Amygdala (tissue), 56 donors: ENCODE measurements at places on chromosomes 7 and 10.

DNA sequence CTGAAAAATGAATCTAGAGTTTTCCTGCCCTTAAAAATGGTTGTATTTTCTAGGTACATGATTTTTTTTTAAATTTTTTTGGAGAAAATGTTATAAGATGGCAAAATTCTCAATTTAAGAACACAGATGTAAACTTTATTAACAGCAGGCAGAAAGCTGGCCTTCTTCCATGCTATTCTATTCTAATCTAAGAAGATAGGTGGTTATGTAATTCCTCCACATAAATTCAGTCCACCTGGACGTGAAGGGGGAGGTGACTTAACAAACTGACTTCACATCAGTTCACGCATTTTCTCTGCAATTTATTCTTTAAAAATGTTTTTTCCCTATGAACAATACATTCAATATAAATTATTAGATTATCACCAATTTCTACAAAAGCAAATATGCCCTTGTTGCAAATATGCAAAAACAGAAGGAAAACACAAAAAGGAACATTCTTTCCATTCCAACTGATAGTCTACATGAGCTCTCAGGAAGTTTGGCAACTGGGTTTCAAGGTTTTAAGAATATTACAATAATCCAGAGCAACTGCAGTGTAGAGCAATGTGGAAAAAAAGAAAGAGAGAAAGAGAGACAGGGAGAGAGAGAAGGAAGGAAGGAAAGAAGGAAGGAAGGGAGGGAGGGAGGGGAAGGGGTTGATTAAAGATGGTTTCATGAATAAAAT is 76.8 kb downstream of the HIBADH start:
- no peak for DNase-seq

GRCh38 chr7:138785587-138786437 is 12.0 kb upstream of the TMEM213 start:
- no peak for DNase-seq

- DNase-seq: no peak
These were observed 20.7 kb downstream of the GTF2IRD1 start for GRCh38 chr7:74474271-74474865.

DNA sequence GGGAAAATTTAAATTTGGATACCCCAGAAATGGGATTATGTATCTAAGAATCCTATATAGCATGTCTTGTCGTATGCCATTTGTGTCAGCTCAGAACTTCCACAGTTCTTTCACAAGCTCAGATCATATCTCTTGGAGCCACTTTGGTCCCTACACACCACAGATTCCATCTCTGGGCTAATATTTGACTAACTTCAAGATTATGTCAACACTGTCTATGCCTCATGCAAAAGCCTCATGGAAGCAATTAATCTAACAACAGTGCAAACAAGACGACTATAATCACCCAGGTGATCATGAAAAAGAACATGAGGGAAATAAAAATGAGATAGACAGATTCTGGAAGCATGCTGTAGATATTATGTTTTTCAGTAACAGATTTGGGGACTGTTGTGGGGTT is 189.1 kb downstream of the LRRTM3 start:
- no peak for DNase-seq

- no peak for DNase-seq
These were observed 226.1 kb downstream of the GLRX3 start for GRCh38 chr10:130362308-130362761.

DNA sequence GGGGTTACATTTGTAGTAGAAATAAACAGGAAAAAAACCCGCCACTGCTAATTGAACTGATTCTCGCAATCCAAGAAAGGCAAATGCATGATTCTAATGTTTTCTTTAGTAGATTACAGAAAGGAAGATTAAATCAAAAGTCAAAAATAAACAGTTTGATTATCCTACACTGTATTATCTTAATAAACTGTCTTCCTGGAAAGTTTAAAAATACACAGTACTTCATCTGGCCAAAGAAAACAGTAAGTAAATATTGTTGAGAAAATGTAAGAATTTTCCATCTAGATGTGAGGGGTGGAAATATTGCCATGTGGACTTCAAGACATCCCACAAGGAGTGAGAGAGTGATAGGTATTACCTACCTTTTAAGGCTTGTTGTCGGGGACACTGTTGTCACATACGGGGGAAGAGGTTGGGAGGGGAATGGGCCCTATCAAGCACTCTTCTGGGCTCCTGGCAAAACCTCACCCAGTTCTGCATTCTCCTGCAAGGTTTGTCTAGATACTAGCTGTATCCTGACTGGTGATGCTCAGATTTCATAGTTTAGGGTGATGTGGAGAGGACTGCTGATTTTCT is 17.8 kb downstream of the GRK5 start:
- no peak for DNase-seq

DNA sequence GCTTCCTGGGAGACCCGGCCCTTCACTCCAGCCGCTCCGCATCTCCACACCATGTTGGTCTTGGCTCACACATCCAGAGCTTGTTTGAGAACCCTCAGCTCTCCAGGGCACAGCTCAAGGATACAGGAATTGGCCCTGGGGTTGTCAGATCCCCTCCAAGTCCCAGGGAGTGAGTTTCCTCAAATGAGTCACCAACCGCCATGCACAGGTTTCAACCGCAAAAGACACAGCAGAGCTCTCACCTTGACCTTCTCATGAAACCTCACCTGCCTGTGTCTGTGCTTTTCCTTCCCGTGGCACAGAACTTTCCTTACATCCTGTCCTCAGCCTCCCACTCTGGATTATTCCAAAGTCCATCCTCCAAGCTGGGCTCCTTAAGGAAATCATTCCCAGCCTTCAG is 20.6 kb downstream of the AZGP1 start:
- DNase-seq: no peak

- DNase-seq: no peak
These were observed 17.7 kb downstream of the TRIM4 start for GRCh38 chr7:99901581-99901980.

GRCh38 chr10:18460032-18460431 is 191.4 kb downstream of the NSUN6 start:
- no peak for DNase-seq

DNA sequence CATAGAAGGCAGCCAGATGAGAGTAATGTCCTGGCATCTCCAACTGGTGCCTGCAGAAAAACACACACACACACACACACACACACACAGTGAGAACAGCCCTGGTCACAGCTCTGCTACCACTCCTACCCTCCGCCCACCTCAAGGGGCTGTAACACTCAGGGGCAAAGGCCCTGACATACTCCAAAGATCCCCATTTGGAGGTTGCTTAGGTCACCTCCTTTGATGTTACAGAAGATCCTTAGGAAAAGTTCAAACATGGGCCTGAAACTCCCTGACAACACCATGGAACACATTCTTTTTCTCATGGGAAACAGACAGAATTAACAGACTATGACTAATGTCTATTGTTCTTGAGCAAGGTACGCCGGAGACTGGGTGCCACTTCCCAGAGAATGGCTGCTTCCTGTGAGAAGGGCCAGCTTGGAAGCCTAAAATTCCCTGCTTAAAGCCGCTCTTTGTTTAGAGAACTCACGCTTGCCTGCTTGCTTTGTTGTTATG is 27.7 kb downstream of the DENND11 start:
- DNase-seq: no peak

DNA sequence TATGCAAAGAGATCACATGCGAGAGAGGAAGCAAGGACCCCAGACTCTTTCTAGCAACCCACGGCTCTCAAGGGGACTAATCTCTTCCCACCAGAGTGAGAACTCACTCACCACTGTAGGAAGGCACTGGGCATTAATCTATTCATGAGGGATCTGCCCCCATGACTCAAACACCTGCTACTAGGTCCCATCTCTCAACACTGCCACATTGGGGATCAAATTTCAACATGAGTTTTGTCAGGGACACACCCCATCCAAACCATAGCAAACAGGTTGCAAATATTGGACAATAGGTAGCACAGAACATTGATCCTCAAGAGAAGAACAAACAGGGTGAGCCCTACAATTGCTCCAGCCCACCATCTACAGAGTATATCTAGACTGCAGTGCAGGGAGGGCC is 740.6 kb downstream of the LRMDA start:
- no peak for DNase-seq

DNA sequence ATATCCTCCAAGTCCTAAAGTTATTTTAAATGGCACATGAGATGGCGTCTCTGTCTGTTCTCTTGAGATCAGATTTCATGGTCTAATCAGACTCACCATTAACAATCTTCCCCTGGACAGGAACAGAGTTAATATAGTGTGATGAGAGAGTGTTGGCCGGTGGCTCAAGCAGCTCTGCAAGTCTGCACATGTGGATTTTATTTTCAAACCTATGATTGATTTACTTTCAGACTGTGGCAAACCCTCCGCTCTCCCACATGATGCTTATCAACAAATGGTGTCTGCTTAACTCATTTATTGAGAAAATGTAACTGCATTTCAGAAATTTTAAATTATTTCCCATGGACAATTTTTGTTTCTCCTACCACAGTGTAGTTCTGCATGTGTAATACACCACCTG is 46.5 kb upstream of the HGF start:
- no peak for DNase-seq

DNA sequence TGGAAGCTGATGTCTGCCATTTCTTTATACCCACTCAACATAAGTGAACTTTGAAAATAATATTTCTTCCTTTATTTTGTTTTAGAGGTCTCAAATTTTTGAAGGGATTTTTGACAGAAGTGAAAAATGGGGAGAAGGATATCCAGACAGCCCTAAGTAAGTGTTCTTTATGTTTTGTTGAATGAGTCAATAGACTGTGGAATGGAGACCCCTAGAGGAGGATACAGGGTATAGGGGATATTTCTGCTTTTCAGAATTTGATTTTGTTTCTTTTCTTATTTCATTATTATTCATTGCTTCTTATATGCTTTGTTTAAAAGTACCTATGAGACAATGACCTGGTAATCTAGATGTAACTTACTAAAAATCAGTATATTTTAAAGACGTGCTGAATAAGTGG is 34.4 kb downstream of the PLEKHA8 start:
- no peak for DNase-seq

- no peak for DNase-seq
These were observed 27.3 kb upstream of the FAM20C start for GRCh38 chr7:164882-165660.

GRCh38 chr10:30047924-30048531 is 11.4 kb downstream of the JCAD start:
- DNase-seq: no peak

DNA sequence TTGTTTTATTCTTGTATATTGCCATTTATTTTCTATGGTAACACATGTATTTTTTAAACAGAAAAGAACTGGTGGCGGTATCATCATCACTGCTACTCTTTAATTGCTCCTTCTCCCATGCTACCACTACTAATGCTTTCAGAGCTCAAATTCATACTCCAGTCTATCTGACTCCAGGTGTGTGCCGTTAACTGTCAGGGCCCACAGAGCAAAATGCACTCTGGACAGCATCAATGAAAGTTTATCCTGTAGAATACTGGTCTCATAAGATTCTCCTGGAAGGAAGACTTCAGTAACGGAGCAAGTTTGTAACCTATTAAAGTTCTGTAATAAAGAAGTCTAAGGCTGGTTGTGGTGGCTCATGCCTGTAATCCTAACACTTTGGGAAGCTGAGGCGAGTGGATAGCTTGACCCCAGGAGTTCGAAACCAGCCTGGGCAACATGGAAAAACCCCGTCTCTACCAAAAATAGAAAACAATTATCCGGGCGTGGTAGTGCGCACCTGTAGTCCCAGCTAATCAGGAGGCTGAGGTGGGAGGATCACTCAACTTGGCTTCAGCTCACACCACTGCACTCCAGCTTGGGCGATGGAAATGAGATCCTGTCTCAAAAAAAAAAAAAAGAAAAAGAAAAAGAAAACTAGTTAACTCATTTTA is 18.4 kb downstream of the ZNRF2 start:
- no peak for DNase-seq

DNA sequence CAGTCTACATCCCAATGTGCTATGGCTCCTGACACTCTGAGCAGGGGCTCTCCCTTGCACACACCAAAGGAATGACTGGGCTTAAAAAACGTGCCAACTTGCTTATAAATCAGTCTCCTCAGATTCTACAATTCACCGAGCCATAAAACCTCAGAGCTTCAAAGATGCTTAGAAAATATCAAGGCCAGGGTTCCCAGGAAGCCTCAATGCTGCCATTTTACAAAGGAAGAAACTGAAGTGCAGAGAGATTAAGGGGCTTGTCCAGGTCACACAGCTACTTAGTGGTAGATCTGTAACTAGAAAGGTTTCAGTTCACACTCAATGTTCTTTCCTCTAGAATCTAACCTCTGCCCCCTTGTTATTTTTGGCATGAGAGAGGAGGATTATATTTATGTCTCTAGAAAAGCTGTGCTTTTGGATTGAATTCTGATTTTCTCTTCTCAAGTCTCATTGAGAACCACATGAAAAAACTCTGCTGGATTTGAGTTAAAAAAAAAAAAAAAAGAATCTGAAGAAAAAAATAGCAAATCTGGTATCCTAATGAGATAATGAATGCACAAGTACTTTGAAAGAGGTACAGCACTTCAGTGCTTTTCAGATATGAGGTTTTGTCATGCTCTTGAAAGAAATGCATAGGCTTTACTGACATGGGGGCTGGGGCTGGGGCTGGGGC is 22.3 kb upstream of the TSPAN33 start:
- DNase-seq: no peak

DNA sequence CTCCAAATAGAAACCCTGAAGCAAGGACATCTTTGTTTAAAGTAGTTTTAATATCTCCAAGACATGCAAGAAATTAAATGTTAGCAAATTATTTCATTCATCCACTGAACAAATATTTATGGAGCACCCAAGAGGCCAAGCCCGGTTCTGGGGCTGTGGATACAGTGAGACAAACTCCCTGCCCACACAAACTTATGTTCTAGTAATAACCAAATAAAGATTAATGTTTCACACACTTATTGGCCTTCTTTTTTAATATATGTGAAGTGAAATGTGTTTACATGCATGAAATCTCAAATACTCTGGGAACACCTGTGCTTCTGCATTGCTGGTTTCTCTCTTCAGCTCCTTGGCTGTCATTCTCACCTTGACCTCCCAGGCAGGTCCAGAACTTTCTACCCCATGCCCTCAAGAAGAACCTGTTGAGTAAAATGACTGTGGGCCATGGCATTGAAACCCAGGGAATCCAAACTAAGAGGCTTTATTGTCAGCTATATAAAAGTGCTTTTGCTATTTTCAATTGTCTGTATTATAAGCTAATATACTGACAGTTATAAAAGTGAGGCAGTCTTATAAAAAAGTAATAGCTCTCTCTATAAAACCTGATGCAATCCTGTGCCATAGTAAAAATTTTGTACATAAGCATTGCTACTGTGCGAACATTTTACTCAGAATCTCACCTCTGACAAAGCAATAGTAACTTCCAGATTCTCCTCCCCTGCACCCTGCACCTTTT is 43.7 kb downstream of the SVIL start:
- no peak for DNase-seq

DNA sequence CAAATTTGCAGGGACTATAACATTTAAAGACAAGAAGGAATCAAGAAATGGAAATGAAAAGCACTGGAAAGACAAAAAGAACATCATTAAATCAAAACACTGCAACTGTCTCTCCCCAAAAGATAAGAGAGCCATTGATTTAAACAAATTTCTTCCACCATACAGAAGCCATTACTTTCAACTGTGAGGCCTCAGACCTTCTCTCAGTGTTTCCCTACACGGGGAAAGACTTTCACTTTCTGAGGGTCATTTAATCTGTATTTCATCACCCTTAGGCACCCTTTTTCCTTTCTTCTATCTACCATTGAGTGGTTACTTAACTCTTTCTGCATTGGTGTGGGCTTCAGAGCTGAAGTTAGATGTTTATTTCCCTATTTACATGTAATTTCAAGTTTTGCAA is 47.5 kb downstream of the CCDC172 start:
- DNase-seq: no peak
